ENCODE measurements at places on chromosomes 16 and 17.

DNA sequence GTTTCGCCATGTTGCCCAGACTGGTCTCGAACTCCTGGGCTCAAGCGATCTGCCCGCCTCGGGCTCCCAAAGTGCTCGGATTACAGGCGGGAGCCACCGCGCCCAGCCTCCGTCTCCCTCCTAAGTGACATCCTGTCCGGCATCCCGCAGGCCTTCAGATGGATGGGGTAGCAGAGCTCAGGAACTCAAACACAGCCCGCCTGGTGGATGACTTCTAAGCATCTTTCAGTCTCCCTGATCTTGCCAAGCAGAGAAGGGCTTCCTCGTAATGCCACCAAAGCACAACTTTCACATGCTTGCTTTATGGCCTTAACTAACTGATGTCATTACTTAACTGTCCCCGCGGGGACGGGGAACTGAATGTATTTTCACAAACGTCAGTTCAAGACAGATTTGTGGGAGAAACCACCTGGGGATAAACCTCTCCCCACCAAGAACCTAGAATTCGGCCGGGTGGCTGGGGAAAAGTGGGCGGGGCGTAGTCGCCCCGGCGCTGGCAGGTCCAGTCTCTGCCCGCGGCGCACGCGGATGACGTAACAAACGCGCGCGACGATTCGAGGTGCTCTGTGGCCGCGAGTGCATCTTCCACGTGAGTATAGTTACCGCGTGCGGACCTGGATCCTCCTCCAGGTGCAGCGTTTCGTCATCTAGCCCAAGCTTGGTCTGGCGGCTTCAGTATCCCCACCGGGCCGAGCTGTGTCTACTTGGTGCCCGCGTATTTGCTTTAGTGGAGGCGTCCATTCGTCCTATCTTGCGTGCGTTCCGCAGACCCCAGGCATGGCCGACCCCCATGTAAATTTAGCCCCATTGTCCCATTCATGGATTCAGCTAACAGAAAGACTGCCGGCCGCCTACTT, at the start of gene PFAS:
Gene PFAS (plus strand): TSS at position 539 of the 857 bp plus-strand sequence. CDS start 4,649 bp downstream, outside the sequence.
- DNase-seq = peak; percentile 78

DNA sequence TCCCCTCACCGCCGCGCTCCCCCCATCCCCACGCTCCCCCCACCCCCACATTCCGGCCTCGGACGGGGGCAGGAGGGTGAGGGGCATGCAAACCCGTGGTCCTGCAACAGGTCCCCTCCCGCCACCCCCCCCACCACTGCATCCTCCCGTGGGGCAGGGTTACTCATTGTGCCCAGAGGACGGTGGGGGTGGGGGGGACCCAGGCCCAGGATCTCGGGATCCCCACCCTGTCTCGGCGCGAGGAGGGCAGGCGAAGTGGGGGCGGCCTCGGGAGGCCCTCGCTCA, 8.5 kb downstream of the SLC22A31 start:
- no peak for DNase-seq

DNA sequence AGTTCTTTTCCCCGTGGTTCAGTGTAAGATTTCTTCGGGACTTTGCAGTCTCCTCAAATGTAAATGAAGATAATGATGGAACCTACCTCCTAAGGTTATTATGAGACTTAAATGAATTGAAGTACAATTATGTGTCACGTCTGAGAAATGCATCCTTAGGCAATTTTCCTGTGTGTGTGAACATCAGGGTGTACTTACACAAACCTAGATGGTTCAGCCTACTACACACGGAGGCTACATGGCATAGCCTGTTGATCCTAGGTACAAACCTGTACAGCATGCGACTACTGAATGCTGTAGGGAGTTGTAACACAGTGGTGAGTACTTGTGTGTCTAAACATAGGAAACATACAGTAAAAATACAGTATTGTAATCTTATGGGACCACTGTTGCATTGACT, 1.1 kb upstream of the FAM20A start:
- DNase-seq = no peak

- DNase-seq = no peak
These were observed 8.9 kb downstream of the DCAKD start for GRCh38 chr17:45042346-45043120.
